Nucleus accumbens (tissue), 56 donors: ENCODE measurements at places on chromosomes 11 and 22.
A peak's percentile ranks its signal among the peaks of the same experiment; 100 is the strongest.

DNA sequence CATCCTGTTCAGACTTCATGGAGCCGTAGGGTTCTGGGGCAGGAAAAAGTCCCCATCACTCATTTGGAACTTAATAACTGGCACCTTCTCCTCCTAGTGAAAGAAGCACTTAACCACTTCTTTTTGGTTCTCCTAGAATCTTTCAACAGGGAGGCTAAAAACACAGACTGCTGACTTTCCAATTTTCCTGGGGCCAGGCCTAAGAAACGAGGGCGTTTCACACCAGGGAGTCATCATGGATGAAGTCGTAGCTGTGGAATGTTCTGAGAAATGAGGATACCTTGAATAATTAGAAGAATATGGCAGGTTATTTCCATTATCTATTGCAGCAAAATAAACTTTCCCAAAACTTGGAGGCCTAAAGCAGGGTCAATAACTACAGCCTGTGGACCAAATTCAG, 26.0 kb upstream of the API5 start:
- DNase-seq: no peak

GRCh38 chr11:834371-835316, 1.9 kb downstream of the CD151 start:
- no peak for DNase-seq

DNA sequence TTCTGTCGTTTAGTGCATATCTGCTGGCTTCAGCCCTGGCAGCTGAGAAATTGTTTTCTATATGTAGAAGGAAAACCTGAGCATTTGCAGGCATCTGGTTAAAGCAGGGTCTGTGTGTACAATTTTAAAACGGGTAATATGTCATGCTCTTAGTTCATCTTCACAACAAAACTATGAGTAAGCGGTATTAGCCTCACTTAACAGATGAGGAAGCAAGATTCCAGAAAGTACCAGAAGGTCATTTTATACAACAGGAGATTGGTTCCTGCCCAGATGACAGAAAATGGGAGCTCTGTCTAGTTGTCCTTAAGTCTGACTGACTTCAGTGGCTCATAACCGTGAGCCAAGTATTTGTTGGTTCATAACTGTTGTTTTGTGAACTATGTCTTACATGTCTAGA, 1.1 kb downstream of the TIMM10B start:
- DNase-seq: no peak

DNA sequence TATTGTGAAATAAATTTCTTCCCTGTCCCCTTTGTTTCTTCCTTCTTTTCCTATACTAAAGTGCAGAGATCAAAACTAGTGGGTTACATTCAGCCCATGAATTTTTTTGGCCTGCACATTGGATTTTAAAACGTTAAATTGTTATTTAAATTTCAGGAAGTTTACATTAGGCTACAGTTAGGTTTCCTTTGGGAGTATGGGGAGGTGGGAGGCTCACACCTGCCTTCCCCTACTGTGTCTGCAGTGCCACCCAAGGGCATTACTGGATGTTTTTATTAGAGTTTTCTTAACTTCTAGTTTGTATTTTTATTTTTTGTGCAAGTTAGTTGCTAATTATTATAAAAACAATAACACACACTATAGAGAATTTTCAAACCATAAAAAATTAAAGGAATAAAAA, 51.7 kb downstream of the CYB5R2 start:
- no peak for DNase-seq

DNA sequence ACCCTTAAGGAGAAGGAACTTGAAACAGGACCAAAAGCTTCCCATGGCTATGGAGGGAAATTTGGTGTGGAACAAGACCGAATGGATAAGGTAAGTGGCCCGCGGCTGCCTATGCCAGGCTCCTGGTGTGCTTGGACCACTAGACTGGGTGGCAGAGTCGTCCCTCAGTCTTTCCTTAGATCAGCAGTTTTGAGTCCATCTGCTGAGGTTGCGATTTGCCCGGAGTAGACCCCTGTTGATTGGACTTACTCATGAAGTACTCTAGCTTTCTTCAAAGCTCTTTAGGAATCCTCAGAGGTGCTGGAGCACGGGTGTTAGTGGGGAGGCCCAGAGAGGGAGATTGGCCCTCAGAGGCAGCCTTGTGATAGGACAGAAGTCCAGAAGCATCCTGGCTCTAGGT, 11.5 kb downstream of the CTTN start:
- DNase-seq: no peak

DNA sequence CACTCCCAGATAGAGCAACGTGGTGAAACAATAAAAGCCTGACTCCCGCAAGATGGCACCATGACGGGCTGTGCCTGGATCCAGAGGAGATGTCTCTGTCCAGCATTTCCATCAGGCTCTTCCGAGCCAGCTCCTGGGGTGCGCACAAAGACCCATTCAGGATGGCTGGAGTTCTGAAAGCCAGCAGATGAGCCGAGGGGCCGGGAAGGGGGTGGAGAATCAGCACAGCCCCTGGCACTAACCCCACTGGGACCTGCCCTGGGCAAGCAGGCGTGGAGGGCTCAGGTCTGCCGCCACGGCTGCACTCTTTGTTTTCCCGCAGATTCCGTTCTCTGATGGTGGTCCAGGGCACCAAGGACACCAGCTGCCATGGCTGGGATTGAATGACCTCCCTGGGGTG, 97.2 kb upstream of the BLID start:
- peak; percentile 53 for DNase-seq

- no peak for DNase-seq
These were observed 90.4 kb downstream of the RELT start for GRCh38 chr11:73466643-73467042.

- no peak for DNase-seq
These were observed 346.4 kb upstream of the ARHGAP42 start for GRCh38 chr11:100340466-100341319.

GRCh38 chr22:49715450-49715849, 112.2 kb downstream of the BRD1 start:
- DNase-seq: no peak

DNA sequence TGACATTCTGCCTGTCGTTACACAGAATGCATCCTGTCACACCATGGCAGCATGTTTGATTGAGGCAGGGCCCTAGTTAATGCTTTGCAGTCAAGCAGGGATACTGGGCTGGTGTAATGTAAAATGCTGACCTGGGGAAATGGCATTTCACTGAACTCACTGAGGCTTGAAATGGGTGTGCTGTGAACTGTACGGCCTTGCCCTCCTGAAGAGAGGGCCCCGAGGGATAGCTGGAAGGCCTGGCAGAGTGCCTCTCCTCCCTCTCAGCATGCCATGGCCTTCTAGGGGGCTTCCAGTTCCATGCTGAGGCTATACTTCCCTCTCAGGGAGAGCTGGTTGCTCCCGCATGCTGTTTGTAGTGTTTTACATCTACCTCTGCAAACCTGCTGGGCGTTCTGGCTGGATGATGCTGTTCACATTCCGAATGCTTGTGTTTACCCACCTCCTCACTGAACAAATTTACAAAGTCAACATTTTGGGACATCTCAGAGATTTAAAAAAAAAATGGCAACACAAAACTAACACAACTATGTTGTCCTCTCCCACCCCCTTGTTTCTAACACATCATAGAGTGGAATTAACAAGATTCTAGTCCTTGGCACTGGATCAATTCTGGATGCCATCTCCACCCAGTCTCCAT, 416.7 kb upstream of the CADM1 start:
- DNase-seq: no peak

DNA sequence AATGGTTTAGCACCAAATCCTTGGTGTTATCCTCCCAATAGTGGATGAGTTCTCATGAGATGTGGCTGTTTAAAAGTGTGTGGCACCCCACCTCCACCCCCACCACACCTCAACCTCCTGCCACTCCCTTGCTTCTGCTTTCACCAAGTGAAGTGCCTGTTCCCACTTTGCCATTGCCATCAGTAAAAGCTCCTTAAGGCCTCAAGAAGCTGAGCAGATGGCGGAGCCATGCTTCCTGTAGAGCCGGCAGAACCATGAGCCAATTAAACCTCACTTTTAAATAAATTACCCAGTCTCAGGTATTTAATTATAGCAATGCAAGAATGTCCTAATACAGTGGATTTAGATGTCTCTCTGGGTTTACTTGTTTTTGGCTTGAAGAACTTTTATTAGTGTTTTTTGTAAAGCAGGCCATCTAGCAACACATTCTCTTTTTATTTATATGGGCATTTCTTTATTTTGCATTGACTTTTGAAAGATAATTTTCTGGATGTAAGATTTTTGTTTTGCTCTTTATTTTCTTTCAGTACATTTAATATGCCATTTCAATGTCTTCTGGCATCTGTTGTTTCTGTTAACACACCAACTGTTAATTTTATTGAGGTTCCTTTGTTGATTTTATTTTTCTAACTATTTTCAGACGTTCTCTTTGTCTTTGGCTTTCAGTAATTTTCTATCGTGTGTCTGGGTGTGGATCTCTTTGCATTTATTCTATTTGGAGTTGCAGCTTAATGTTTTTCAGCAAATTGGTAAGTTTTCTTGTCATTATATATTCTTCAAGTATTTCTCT, 724.5 kb upstream of the CNTN5 start:
- no peak for DNase-seq

DNA sequence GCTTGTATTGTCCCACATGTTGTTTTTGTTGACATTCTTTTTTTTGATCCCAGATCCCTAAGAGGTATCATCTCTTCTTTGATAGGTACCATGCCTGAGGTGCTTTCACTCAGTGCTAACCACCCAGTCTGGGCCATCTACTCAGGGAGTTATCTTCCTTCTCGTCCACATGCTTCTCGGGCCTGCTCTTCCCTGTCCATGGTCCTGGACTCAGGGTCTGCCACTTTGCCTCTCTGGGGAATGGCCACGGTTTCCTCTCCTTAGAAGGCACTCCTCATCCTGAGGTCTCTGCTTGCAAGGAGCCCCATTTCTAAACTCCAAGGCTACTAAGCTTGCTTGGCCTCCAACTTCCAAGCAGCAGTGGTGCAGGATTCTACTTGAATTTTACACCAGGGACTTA, 227.0 kb upstream of the NCAM1 start:
- no peak for DNase-seq

DNA sequence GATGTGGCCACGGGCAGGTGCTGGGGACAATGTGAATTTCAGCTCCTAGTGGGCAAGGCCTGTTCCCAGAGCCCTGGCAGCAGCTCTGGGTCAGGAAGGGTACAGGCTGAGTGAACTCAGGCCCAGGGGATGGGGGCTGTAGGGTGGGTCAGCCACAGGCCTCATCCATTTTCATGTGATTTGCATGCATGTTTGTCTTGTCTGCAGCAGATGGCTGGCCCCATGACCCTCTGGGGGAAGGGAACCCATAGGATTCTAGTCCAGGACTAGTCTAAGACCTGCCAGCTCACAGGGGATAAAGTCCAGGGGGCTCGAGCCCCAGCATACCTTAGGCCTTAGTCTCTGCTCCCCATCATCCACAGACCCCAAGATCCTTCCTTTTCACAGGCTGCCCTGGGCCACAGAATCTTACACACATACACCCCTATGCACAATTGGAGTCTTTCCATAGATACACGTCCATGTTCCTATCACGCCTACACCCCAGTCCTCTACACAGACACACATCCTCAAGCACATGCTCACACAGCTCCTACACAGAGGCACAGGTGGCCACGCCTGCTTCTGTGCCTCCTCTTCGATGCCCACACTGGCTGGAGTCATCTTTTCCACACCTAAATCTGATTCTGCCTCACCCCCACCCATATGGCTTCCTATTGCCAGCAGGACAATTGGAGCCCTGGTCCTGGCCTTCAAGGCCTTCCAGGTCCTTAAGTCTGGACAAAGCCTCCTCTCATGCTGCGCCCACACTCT, 25.7 kb downstream of the PDE2A start:
- DNase-seq: no peak

DNA sequence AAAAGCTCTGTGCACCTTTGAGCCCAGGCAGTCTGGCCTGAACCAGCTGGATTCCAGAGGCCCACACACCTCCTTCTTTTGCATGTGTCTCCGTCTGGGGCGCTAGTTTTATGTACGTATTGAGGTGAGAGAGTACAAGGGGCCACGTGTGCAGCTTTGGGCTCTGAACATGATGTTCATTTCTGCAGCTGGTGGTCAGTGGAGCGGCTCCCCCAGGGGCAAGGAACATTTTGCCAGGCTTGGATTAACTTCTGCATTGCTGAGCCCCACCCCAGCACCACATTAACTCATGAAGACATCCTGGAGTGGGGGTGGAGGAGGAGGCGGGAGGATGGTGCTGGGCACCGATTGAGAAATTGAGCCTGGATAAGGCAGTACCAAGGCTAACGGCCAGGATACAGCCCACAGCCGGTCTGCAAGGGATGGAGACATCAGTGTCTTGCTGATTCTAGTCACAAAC, 13.8 kb downstream of the USP2 start:
- DNase-seq: no peak

DNA sequence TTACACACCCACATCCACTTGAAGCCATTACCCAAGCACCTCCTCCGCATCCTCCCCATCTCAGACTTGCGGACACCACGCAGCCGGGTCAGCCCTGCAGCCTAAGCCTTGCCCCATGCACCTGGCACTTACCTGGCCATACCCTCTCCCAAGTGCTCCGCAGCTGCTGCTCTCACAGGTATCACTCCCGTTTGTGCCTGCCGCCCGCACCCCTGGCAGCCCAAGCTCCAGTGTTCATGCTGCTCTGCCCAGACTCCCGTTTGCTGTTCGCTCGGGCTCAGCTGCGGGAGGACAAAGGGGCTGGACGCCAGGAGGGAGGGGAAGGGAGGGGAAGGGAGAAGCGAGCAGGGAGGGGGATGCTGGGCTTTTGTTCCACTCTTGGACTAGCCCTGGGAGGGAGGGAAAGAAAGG, at the start of gene KLHL35:
TSS of gene KLHL35 (minus strand) at position 293 of the 411 bp plus-strand sequence. CDS start 2,574 bp downstream, outside the sequence.
- DNase-seq: no peak

DNA sequence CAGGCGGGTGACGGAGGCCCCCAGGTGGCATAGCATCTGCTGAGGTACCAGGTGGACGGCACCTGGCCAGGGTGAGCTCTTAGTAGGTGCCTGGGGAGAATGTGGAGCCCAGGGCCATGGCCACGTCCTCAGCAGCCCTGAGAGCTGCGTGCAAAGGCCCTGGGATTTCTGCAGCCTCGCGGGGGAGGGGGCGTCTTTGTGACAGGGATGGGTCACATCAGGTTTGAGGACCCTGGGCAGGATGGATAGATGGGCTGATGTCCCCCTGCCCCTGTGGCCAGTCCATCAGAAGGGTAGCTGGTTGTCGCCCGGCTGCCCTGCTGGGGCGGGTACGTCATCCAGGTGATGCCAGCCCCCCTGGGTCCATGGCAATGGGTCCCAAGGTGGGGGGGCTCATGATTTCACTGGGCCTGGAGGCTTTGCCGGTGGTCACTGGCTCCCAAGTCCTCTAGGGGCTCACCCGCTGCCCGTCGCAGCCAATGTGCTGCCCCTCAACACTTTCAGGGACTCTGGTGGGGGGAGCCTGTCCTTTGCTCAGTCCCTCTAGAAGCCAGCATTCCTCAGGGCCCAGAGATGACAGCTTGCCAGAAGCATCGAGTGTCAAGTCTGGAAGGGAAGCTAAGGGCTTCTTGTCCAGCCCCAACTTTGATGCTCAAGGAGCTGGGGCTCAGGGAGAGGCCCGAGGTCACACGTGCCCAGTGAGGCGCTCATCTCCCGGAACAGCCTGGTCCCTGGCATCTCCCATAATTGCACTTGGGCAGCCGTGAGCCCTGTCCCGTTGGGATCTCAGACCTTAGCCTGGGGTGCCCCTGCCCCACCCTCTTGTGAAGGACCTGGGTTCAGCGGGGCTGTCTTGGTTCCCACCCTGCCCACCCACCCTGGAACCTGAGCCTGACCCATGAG, 777 bp downstream of the TBX10 start:
- no peak for DNase-seq

- DNase-seq: no peak
These were observed 177.5 kb downstream of the MYO18B start for GRCh38 chr22:25919452-25919851.

GRCh38 chr11:91231226-91231625, 993.4 kb upstream of the FAT3 start:
- no peak for DNase-seq

- DNase-seq: peak; percentile 59
These were observed 1.1 kb upstream of the NECTIN1 start for GRCh38 chr11:119729951-119730613.
